Skeletal muscle tissue (tissue), 5 donors: ENCODE measurements at places on chromosomes 5 and 9. TPM values are rescaled to one million over a fixed set of nuclear protein-coding genes. Genes with fewer than 3 reads are reported as not detected.

The NUTM2F gene
- not detected for total RNA-seq

The NKD2 gene
- total RNA-seq, result 1.6 TPM

The SLC27A6 gene
- total RNA-seq, result 1.6 TPM

The SLC24A2 gene
- total RNA-seq, result 0.52 TPM

The RANBP3L gene
- 0.52 TPM for total RNA-seq

The WHRN gene
- 0.52 TPM for total RNA-seq
